NCI-H1105 (cell line): ENCODE measurements at places on chromosomes 2 and 18.

DNA sequence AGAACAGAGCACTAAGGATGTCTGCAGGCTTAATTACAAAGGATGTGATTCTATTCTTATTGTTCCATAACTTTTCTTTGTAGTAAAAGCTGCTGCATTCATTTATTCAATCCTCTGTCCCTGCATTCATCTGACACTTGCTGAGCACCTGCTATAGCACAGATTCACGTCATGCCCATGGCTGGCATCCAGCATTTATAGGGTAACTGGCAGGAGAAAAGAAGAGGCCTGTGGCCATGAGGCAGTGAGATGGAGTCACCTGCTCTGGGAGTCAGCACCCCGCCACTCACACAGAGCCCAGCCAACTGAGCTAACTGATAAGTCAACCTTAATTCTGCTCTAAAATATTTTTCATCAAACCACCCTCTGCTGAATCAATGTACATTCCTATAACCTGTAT, 18.3 kb upstream of the CDC42EP3 start:
- no peak for DNase-seq

- DNase-seq, result no peak
Observed at GRCh38 chr18:58748899-58749595, 77.8 kb downstream of the MALT1 start.

DNA sequence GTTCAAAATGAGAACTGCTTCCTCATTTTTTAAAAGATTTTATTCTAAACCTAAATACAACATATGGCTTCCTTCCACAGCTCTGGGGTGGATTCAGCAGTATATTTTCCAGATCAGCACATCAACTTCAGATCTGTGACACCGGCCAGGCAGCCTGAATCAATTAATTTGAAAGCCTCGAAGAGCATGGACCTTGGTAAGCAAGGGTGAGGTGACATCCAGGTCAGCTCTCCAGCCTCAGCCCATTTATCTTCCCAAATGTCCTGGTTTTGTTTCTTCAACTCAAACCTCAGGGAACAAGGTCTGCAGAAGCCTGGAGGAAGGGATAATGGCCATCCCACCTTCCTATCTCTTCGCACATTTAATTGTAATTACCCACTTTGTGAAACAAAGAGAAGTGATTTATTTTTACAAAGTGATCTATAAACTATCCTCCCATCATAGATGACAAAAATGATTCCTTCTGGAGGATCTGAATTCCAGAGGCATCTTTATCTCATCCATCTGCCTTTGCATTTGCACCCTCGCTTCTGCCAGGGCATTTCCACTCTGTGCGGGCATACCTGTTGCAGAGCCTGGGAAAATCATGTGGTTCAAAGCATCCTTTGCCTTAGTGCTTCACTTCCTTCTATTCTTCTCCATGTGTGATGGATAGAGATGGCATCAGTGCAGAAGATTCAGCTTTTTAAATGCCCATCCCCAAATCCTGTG, 489.0 kb upstream of the NRP2 start:
- DNase-seq, result no peak

DNA sequence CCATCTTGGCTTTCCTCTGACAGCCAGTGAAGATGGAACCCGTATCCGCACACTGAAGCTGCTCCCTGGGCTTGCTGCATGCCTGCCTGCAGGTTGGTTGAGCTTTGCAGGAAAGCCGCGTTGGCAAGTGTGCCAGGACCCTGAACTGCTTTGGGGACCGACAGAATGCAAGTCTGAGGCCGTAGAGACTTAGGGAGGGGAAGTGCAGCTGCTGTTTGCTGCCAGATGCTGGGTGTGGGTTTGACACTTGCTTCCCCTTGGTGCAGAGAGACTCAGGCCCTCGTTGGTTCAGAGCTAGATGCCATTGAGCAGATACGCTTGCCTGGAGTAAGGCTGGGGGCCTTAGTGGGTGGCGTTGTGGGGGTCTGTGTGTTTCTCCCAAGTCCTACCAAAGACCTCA, 13.1 kb upstream of the PHLPP1 start:
- no peak for DNase-seq

DNA sequence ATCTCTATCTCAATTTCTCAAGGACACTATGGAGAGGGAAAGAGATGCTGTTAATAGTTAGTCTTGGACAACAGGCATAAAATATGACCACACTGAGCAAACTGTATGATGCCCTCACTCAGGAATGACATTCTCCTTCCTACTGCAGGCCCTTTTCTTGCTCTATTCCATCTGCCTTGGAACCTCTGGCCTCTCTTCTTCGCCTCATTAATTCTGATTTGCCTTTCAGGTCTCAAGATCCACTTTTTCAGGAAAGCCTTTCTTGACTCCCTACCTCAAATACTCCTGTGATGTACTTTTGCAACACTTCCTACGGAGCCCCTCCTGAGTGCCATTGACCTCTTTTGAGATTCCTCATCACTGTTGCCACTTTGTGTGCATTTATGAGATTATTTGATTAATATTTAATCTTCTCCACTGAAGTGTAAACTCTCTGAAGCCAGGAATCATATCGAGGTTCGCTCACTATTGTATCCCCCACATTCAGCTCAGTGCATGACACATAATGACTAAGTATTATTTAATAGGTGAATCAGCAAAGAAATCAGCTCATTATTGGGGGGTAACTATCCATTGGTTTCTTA, 21.3 kb upstream of the SPP2 start:
- DNase-seq, result no peak

DNA sequence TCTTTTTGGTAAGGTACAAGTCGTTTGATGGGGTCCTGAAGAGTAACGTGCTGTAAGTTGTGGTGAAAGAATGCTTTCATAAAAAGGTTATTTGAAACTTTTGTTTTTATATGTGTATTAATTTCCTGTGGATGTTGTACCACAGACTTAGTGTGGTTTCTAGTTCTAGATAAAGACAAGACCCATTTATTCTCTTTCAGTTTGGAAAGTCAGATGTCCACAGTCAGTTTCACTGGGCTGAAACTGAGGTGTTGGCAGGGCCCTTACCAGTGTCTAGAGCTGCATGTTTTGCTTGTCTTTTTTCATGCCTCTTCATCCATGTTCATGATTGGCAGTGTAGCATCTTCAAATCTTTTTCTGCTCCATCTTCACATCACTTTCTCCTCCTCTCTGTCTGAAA, 22.1 kb upstream of the DOCK10 start:
- DNase-seq, result no peak

- DNase-seq, result peak; percentile 17
Observed at GRCh38 chr2:138502255-138503086, 901 bp downstream of the SPOPL start.

- no peak for DNase-seq
Observed at GRCh38 chr18:79680100-79680879, 687 bp downstream of the CTDP1 start.

DNA sequence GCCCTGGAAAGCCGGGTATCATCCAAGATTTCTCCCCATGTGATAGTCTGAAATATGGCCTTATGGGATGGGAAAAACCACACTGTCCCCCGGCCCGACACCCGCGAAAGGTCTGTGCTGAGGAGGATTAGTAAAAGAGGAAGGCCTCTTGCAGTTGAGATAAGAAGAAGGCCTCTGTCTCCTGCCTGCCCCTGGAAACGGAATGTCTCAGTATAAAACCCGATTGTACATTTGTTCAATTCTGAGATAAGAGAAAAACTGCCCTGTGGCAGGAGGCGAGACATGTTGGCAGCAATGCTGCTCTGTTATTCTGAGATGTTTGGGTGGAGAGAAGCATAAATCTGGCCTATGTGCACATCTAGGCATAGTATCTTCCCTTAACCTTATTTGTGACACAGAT, 26.8 kb downstream of the RUFY4 start:
- DNase-seq, result no peak

GRCh38 chr2:200007306-200007705, 51.9 kb downstream of the MAIP1 start:
- no peak for DNase-seq

GRCh38 chr2:43321446-43321845, 95.0 kb upstream of the ZFP36L2 start:
- no peak for DNase-seq
